ENCODE measurements at places on chromosomes 6 and 20.

DNA sequence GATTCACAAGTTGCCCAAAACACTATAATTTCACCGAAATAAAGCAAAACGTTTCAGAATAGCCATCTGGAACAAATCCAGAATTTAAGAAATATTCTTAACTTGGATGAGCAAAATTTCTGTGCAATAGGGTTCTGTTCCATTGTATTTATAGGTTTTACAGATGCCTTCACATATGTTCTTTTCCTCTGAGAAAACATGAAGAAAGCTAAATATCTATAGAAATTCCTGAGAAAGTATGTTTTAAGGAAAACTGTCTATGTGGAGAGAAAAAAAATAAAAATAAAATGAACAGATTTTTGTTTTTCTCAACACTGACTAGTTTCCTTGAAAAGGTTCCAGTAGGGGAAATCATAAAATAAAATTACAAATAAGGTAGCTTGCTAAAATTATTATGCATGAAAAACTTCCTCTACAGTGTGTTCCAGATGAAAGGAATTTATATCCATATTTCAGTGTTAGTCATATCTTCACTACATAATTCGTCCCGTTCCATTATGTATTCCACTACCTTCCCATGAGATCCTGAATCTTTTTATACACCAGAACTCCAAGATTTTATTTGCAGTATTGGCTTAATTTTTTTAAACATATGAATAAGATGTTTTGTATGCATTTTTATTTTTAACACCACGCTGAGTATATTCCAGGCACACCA lies 42.4 kb upstream of the TMX4 start:
- no peak for DNase-seq

DNA sequence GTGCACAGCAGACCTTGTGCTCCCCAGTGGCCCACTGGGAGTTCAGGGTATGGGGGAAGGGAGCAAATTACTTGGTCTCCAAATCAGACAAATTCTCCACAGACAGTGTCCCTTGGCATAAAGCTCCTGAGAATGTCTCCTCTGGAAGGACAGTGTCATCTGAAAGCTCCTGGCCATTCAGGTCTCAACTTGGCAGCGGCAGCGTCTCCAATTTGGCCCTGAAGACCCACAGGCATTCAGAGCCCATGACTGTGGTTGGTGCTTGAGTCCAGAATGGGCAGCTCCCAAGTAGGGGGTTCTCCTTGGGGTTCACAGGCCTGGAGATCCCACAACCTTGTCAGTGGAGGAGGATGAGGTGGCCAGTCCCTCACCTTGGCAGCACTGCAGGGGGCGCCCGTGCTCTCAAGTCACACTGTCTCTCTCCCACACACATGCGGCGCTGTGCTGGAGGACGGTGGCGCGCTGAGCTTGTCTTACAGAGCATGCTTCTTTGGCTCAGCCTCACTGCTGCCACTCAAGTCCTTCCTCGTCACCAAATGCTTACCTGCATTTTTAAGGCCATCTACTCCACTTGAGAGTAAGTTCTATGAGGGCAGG lies 20.7 kb downstream of the DYNLRB1 start:
- DNase-seq: no peak

DNA sequence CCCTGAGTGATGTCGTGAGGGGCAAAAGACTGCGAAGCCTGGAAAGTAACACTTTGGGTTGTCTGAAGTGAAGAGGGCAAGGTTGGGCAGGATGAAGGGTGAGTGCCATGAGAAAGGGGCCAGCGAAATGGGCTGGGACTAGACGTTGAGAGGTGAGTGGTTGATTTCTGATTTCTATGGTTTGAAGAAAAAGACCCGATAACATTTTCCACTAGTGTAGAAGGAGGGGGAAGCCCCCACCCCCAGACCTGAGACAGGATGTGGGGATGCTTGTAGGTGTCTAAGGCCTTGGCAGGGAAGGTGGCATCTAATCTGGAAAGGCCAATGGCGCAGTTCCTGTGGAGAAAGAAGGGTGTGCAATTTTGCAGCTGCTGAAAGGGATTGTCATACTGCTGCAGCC lies 25.3 kb upstream of the KIF3B start:
- DNase-seq: peak; percentile 17

GRCh38 chr20:22829356-22829755 lies 205.8 kb upstream of the SSTR4 start:
- no peak for DNase-seq

DNA sequence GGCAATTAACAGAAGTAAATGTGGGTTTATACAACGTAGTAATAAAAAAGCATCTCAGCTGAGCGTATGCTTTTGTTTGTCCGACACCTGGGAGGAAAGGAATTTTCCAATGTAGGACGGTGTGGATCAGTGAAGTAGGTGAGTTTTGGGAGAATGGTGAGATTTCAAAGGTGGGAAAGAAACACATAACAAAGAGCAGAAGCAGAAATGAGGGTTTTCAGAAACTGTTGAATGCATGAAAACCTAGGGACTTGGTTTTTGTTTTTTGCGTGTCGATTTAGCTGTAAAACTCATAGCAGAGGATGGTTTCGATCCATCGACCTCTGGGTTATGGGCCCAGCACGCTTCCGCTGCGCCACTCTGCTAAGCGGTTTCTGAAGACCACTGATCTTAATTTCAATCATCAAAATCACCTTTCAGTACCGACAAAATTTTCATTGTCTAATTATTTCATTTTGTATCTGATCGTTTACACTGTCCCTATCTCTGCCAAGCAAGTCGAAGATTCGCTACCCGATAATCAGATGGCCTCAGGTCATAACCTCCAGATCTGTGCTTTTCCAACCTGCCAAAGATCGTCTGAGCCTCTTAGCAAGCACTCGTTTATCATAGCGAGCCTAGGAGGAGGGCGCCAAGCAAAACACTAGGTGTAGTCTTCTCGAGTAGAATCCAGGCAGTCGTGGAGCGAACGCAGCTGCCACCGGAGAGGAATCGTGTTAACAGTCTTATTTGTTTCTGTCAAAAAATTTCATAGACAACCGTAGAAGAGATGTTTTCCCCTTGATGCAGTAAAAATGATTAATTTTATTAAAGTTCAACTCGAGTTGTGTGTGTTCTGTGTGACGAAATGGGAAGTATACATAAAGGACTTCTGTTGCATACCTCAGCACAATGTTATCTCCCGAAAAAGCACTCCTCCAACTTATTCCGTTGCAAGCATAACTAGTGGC lies 20.9 kb upstream of the POM121L2 start:
- DNase-seq: peak; percentile 53

- no peak for DNase-seq
These were observed 176.9 kb upstream of the PRND start for GRCh38 chr20:4544765-4545164.

DNA sequence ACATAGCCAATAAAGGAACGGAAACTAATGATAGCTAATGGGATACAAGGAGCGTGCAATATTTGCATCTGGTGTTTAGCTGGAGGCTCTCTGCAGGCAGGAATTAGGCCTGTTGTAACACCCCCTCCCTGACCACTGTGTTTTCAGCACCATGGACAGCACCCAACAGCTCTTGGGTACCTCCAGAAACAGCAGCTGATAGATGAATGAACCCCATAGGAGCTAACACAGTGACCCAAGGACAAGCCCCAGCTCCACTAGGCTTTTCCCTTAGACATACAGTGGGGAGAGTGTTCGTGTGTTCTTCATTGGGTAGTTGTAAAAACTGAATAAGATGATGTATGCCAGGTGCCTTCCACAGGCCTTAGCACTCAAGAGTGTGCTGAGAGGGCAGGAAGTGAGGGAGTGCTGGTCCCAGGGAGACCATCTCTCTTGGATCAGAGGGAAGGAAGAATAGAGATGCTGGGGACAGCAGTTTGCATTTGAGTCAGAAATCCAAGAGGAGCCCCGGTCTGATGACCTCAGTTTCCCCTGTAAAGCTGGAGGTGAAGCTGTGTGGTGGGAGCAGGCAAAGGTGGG lies 161.3 kb downstream of the PHACTR3 start:
- no peak for DNase-seq

GRCh38 chr6:169490830-169491229 lies 211.0 kb downstream of the WDR27 start:
- no peak for DNase-seq
